ENCODE measurements at places on chromosomes 3 and 15.

DNA sequence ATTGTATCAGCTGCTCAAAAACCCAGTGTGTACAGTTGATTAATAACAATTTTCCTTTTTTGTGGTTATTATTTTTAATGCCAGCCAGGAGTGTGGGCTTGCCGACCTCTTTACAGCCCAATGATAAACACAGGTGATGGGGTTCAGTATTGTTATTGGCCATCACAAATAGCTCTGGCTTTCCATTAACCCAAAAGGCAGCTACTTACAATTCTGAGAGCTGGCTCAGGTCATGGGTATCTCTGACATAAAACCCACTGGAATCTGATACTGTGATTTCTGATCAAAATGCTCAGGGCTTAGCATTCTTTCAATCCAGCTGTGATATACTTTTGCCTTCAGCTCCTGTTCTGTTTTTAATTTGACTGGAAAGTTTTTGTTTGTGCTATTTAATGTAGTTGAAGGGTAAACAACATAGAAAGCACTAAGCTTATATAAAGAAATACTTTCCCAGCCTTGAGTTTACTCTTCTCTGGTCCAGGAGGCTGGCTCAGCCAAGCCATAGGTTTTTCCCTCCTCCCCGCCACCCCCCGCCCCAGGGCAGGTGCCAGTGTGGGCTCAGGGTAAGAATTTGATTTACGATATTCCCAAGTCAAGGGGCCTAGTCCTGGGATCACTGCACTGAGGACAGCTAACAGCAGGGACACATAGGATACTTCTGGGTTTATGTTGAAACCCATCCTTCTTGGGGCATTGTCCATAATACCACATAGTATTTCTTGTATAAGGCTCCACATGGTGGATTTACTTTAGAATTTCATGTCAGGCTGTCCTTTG, 54.0 kb upstream of the MYZAP start:
- H3K27me3 ChIP-seq = no peaks in the 10 kb centered on the region
- DNase-seq = no peak
- peak overlapping the region; percentile 54 for H3K27ac ChIP-seq
- peaks cover 48% of the 10 kb centered on the region for H3K4me1 ChIP-seq
- no peaks in the 10 kb centered on the region for H3K36me3 ChIP-seq

DNA sequence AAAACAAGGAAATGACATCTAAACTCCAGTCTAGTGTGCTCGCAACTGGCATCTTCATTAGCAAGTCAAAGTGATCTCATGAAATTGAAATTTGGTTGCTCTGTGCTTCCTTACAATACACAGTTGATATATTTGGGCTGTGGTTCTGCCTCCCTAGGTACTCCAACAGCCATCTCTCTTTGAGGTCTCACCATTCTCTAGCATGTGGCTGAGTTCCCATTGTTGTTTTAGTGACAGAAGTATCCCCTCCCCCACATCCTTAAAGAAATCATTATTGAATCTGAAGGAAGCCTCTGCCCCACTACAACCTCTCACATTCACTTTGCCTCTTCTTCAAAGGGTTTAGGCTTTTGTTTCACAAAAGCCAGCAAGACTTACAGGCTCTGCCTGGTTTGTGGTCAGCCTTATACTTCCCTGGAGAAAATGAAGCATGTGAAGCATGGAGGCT, 516.5 kb downstream of the NLGN1 start:
- H3K4me1 ChIP-seq = no peaks in the 10 kb centered on the region
- no peaks in the 10 kb centered on the region for H3K36me3 ChIP-seq
- H3K4me3 ChIP-seq = no peak overlapping the region
- DNase-seq = no peak
- no peak overlapping the region for H3K27ac ChIP-seq

GRCh38 chr3:197003461-197004385, 25.9 kb downstream of the MELTF start:
- H3K27ac ChIP-seq = peak overlapping the region; percentile 96

GRCh38 chr3:75985432-75985831, 200.1 kb upstream of the ZNF717 start:
- H3K4me1 ChIP-seq = no peaks in the 10 kb centered on the region
- H3K27ac ChIP-seq = no peak overlapping the region
- no peaks in the 10 kb centered on the region for H3K36me3 ChIP-seq
- H3K27me3 ChIP-seq = no peaks in the 10 kb centered on the region
- H3K4me3 ChIP-seq = no peak overlapping the region
- DNase-seq = no peak

Data from vagina (tissue), 2 donors.